ENCODE measurements at places on chromosomes 12 and 14.

- DNase-seq: no peak
Measured at GRCh38 chr12:54385251-54385914, 850 bp upstream of the ZNF385A start.

DNA sequence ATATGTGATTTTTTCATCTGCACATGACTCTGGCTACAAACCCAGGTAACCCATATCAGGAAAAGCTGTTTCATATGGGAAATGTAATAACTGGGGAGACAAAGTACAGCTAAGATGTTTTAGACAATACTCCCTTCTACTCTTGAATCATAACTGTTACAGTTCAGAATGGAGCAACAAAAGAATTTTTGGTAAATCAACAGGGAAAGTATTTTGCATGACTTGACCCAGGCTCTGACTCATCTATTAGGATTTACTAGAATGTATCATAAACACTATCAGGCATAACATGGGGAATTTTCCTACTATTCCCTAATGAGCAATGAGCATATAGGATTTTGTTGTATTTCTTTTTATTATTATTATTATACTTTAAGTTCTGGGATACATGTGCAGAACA lies 553.0 kb downstream of the SLC16A7 start:
- DNase-seq: peak; percentile 81

DNA sequence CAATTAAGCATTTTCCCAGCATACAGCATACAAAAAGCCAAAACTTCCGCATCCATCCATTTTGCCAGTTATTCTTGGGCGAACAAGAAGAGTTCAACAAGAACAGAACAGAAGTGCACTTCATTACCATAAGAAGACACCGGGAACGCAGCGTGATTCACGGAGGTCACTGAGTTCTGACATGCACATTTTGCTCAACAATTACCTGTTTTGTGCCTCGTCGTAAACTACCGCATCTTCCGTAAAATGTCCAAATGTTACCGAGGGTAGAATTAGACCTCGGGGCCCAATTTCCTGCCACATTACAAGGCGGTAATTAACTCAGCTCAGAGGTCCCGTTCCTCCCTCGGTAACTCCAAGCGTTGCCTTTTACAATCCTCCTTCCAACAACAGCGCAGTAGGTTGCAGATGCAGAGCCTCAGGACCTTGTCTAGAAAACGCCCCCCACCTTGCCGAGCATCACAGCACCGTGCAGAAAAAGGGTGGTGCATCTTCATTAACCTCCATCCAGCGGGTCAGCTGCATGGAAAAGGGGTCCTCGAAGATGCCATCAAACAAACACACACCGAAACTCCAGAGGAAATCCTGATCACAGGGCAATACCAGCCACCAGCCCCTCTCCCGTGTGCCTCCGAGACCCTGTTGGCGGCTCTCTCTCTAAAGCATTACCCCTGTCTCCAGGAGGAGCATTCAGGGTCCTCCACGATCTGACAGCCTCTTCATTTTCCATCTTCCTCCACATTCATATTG lies 125.2 kb downstream of the BCL11B start:
- no peak for DNase-seq

DNA sequence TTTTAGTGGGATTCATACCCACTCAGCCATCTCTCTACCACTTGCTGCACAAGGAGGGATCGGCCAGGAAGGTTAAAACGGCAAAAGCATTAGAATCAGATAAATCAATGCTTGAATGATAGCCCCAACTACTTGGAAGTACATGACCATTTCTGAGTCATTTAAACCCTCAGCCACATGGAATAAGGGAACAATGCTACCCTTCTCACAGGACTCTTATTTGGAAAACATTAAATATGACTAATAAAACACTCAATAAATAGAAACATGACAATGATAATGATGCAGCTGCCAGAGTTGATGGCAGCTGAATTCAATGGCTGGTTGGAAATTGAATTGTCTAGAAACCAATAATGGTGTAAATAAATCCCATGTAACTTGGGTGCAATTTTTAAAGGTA lies 165.4 kb downstream of the FLRT2 start:
- no peak for DNase-seq

DNA sequence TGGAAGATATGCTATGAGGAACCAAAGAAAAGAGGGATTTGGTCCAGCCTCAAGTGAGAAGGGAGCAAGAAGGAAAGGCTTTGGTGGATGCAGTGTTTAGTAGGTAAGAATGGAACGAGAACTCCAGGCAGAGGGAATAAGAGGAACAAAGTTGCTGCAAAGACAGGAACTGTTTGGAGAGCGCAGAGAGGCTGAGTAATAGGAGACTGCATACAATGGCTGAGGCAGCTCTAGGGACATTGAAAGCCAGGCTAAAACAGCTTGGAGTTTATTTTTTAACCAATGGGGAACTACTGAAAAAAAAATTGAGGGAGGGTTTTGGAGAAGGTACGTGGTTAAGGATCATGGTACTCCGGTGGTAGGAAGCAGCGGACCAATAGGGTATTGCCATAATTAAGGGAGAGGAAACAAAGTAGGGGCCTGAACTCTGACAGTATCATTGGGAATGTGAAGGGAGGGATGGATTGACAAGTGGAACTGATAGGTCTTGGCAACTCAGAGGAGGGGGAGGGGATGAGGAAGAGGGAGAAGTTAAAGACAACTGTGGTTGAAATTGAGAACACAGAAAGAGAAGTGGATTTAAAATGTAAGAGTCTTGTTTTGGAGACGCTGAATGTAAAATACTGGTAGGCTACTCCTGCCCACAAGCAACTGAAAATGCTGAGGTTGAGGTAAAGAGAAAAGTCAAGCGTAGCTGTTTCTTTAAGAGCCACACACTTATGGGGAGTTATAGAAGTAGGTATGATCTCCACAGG lies 4.8 kb downstream of the ASCL4 start:
- no peak for DNase-seq

GRCh38 chr12:127501916-127502315 lies 765.1 kb upstream of the TMEM132C start:
- DNase-seq: no peak

- DNase-seq: no peak
Measured at GRCh38 chr12:108150436-108150835, 21.3 kb downstream of the WSCD2 start.

DNA sequence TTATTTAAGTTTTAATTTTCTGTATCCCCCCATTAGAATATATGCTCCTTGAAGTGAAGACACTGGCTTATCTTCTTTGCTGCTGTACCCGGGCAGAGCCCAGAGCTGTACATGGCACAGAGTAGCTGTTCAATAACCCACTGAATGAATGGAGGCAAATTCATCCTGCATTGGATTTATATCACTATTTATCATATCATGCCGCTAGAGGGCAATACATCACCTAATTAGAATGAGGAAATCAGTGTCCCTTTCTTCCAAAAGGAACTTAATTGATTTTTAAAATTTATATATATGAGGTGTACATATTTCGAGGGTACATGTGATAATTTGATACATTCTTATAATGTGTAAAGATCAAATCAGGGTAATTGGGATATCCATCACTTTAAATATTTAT lies 89.2 kb upstream of the TMEM260 start:
- peak; percentile 22 for DNase-seq

GRCh38 chr12:91591639-91591987 lies 409.0 kb upstream of the DCN start:
- no peak for DNase-seq

DNA sequence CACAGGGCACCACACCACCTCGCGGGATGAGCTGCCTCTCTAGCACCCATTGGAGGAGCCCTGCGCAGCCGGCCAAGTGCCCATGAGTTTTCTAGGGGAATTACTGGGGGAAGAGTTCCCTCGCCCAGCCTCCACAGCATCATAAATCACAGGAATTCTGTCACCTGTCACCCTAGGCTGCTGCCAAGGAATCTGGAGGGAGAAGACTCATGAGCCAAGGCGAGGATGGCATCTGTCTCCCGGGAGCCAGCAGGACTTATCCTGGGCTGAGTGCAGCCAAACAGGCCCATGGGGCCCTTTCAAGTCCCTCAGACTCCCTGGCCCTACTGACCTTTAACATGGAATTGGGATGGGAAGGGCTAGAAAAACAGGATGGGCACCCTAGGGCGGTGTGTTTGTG lies 7.8 kb upstream of the OTUB2 start:
- no peak for DNase-seq

- DNase-seq: no peak
Measured at GRCh38 chr14:84579292-84579691, 950.7 kb upstream of the FLRT2 start.

DNA sequence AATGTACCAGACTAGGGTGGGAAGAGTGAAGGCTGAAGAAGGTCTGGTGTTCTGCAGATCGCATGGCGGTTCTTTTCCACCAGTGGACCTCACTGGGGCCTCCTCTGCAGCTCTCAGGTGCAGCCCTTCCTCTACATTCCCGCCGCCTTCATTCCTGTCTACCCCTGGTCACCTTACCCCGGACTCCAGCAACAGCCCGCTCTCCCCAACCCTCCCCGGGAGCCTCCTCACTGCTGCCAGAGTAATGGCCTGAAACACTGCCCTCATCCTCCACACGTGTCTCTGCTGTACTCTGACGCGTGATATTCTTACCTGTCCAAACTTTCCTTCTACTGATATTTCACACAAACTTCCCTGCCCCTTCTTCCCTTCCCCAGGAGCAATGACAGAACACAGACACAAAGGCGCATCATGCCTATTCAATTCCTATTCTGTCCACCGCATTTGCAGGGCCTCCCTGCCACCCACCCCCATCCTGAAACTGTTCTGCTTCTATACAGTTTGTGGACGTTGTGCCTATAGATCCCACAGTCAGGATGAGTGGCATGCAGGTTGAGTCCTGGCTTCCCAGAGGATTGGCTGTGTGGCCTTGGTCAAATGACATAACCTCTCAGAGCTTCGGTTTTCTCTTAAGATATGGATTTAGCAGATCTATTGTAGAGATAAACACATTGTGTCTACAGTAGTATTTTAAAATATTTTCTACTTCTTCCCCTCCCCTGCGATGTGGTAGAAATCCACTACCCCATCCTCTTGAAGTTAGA lies 1.7 kb upstream of the NUAK1 start:
- DNase-seq: no peak

- DNase-seq: no peak
Measured at GRCh38 chr14:71690478-71690877, 241.8 kb upstream of the RGS6 start.

- DNase-seq: no peak
Measured at GRCh38 chr14:98984027-98984718, 287.8 kb downstream of the BCL11B start.

- no peak for DNase-seq
Measured at GRCh38 chr12:67034110-67034879, 234.9 kb upstream of the CAND1 start.

DNA sequence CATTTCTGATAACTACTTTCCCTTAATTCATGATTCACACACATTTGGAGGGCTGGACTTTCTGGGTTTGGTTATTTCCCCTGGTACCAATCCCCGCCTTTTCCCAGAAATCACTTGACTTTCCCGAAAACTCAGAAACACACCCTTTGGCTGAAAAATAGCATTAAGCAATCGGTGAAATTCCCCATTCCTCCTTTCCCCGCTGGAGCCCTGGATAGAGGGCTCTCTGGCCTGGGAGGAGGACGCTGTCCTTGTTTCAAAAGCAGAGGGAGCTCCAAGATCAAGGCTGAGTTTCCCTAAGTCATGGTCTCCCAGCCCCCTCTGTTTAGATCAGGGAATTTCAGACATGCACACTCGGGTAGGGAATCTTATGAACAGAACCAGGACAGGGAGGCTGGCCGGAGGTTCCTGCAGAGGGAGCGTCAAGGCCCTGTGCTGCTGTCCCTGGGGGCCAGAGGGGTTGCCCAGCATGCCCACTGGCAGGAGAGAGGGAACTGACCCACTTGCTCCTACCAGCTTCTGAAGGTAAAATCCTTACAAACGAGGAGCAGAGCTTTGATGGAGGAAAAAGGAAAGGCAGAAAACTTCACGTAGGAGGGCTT lies at the start of gene C1S:
C1S (plus strand) TSS at position 366 of the 602 bp plus-strand sequence. CDS start 1,195 bp downstream, outside the sequence.
- DNase-seq: peak; percentile 99

GRCh38 chr14:75825147-75825592 lies 156.6 kb downstream of the TGFB3 start:
- DNase-seq: peak; percentile 91

GRCh38 chr12:116448165-116448739 lies 110.9 kb upstream of the MAP1LC3B2 start:
- DNase-seq: no peak

GRCh38 chr12:62127516-62127915 lies 132.7 kb upstream of the USP15 start:
- no peak for DNase-seq

- DNase-seq: no peak
Measured at GRCh38 chr12:39070775-39071174, 165.4 kb upstream of the CPNE8 start.

GRCh38 chr12:1933342-1934051 lies 15.0 kb upstream of the CACNA2D4 start:
- DNase-seq: peak; percentile 28

DNA sequence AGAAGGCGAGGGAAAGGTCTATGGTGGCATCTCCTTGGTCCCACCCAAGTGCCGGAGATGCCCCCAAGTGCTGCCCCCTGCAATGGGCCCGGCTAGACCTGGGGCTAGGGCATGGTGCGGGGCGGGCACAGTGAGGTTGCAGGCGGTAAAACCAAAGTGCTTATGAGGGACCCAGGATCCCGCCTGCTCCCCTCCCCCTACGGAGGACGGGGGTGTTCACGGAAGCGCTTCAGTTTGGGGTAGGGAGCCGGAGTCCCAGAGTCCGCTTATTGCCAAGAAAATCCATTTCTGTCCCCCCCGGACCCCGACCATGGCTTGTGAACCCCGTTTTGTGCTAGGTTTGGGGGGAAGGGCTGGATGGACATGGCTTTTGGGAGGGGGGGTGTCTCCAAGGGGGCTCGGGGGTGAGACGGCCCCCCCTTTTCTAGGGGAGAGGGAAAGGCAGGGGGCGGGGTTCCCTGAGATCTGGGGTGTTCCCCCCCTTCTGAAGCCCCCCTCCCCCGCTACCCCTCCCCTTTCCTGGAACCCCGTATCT lies 5.4 kb upstream of the GPR84 start:
- DNase-seq: no peak

DNA sequence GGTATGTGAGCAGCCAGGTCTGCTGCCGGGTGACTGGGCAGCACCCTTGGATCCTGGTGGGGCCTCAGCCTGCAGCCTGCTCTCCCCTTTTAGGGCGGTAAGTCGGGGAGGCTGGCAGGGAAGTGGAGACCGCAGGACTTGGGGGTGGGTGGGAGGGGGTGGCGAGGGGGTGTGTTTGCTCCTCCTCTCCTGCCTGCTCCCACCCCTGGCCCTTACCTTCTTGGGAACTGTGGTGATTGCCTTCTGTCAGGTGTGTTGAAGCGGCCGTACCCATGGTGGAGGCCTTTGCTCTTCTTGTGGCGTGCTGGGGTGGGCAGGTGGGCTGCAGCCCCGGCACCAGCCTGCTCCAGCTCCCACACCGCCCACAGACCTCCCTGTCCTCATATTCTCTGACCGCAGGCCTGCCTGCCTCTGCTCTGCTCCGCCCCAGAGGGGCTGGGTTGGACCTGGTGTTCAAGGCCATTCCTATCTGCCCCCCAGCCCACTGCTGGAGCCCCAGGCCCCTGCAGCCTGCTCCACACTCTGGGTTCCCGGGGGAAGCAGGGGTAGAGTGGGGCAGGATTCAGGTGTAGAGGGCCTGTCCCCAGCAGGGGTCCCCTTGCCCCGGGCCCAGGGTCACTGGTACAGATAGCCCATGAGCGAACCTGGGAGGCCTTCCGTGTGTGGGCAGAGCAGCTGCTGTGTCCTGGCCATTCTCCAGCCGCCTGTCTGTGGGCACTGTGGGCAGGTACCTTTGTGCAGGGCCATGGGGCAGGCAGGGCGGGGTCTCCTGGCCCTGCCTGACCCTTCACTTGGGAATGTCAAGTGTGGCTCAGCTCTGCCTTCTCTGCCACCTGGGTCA lies 5.2 kb downstream of the TEDC1 start:
- DNase-seq: no peak

- DNase-seq: no peak
Measured at GRCh38 chr14:72528059-72528862, 365.6 kb downstream of the DPF3 start.

GRCh38 chr12:41339784-41340183 lies 151.7 kb downstream of the PDZRN4 start:
- no peak for DNase-seq
